Liver (tissue), 10 donors: ENCODE measurements at places on chromosomes 16 and 17. TPM values are rescaled to one million over a fixed set of nuclear protein-coding genes. Genes with fewer than 3 reads are reported as not detected.

DNA sequence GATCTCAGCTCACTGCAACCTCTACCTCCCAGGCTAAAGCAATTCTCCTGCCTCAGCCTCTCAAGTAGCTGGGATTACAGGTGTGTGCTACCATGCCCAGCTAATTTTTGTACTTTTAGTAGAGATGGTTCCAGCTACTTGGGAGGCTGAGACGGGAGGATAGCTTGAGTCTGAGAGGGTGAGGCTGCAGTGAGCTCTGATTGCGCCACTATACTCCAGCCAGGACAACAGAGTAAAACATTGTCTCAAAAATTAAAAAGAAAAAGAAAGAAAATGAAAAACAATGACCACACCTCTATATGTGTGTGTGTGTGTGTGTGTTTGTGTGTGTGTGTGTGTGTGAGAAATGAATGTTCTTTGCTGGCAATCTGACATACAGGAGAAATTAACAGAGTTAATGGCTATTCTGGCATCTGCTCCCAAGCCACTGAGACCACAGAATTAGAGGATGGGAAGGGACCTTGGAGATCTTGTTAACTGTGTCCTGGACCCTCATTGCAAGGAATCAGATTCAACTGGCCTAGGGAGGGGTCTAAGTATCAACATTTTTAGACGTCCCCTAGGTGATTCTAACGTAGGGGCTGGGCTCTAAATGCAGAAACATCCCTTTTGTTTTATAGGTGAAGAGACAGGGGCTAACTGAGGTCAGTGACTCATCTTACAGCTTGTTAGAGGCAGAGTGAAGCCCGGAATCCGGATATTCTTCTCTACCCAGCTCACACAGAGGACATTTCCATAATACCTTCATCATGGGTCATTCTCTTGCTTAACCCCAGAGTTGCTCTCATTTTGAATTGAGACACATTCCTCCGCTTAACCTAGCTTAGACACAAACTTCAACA, 16.4 kb upstream of the MARCHF10 start:
- DNase-seq, result no peak
- no peaks in the 10 kb centered on the region for H3K36me3 ChIP-seq
- no peaks in the 10 kb centered on the region for H3K27me3 ChIP-seq

DNA sequence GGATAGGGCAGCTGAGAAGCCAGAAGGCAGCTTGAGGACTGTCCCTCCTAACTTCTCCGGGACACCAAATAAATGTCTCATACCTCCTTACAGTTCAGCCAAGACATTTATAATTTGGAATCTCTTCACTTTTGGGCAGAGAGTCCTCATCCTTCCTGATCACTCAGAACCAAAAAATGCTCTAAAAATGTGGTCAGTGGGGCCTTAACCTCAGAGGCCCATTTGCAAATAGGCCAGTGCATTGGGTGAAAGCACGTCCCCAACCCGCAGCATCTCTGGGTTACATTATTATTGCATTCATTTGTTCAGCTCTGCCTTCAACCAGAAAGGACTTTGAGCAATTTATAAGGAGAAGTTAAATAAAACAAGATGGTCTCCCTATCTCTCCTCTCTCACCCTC, 112.4 kb upstream of the IRX3 start:
- H3K27me3 ChIP-seq, result no peaks in the 10 kb centered on the region
- no peaks in the 10 kb centered on the region for H3K36me3 ChIP-seq
- no peak overlapping the region for H3K4me3 ChIP-seq
- no peak for DNase-seq
- H3K27ac ChIP-seq, result no peak overlapping the region

DNA sequence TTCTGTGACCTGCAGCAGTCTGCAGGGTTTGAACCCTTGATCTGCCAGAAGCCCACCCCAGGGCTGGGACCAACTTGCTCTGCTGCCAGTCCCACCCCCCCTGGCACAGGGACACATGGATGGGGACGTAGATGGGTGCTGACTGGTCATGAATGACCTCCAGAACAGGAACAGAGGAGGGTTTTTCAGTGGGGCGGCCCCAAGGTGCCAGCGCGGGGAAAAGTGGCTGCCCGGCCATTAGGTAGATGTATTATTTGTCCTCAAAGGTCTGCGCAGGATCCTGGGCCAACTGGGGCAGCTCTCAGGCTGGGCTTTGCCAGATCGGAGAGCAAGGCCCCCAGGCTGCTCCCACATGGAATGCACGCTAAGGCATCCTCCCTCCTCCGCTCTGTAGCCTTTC, 265.2 kb upstream of the TNRC6C start:
- H3K4me3 ChIP-seq, result no peak overlapping the region
- no peaks in the 10 kb centered on the region for H3K4me1 ChIP-seq
- H3K27ac ChIP-seq, result no peak overlapping the region
- no peaks in the 10 kb centered on the region for H3K36me3 ChIP-seq
- no peaks in the 10 kb centered on the region for H3K27me3 ChIP-seq

The TBC1D3K gene
- total RNA-seq, result not detected
